ENCODE measurements at places on chromosomes 4 and X.

GRCh38 chr4:150348079-150348478, 233.9 kb upstream of the MAB21L2 start:
- DNase-seq, result peak; percentile 20

GRCh38 chr4:42708625-42709024, 51.7 kb upstream of the ATP8A1 start:
- no peak for DNase-seq

- DNase-seq, result peak; percentile 10
Measured at GRCh38 chr4:121053601-121054143, 18.7 kb downstream of the NDNF start.

- no peak for DNase-seq
Measured at GRCh38 chr4:105894660-105895582, at the start of gene NPNT. NPNT (plus strand) TSS chr4:105895471; CDS start chr4:105895653, 182 bp downstream.

DNA sequence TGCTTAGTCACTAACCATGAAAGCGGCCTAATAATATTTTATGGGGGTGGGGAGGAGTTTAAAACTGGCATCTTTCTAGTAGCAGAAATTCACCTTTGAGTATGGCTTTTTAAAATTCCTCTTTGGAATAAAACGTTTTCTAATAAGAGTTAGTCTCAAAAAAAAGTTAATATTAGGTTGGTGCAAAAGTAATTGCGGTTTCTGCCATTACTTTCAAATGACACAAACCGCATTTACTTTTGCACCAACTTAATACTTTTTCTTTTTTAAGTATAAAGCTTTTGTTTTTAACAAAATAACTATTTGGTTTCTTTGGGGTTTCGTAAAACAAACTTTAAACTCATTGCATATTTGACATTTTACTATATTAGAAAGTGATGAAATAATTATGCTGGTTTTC, 68.4 kb downstream of the FBXO8 start:
- no peak for DNase-seq
